ENCODE measurements at places on chromosomes 7 and 10.

- DNase-seq, result no peak
These were observed 191.4 kb downstream of the AGMO start for GRCh38 chr7:15370441-15370840.

GRCh38 chr7:2824026-2824677 lies 20.0 kb downstream of the GNA12 start:
- DNase-seq, result no peak

GRCh38 chr10:34650156-34650555 lies 164.9 kb downstream of the PARD3 start:
- DNase-seq, result no peak

GRCh38 chr7:133053321-133053891 lies 28.5 kb downstream of the CHCHD3 start:
- DNase-seq, result no peak

DNA sequence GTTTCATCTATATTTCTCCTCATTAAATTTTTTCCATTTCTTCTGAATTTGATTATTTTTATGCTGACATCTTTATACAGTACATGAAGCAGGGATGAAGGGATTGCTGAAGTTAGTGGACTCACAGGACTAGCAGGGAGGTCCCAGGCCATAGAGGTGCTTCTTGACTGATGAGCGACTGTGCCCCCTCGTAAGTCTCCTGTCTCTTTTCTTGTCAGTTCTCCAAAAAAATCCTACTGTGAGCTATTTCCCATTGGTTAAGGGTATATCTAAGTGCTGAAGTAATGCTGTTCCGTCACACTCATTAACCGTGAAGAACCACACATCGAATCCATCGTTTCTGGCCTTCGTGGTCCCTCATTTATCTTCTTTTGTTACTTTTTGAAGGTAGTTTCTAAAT lies 27.7 kb downstream of the HECW1 start:
- no peak for DNase-seq

- DNase-seq, result no peak
These were observed 160.9 kb upstream of the NPY start for GRCh38 chr7:24123076-24123475.

DNA sequence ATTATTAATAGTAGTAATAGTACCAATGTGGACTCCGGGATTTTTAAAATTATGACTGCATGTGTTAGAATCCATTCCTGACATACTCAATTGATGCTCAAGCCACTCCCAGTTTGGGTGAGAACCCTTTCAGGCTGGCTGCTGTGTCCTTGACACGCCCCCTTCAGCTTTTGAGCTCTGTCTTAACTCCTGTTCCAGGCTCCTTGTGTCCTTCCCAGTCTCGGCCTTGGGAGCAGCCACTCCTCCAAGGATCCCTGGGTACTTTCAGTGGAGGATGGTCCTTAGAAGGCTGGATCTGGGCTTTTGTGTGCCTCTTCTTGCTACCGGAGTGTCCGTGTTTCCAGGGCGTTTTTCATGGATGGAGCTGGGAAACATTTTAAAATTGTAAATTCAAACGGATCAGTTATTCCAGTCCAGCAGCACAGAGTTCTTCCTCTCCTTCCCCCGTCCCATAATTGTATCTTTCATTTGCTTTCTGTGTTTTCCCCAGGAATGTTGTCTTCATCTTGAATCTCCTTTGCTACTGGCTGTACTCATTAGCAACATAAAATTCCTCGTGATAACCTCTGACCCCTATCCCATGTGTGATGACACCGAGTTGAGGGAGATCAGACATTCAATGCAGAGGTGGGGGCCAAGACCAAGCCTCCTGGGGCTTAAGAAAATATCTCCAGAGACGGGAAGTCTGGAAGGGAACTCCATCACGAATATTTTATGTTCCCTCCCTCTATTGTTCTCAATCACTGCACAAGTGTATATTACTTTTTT lies 40.0 kb upstream of the PFKFB3 start:
- DNase-seq, result no peak

- no peak for DNase-seq
These were observed 31.8 kb upstream of the BMPER start for GRCh38 chr7:33873518-33873917.

DNA sequence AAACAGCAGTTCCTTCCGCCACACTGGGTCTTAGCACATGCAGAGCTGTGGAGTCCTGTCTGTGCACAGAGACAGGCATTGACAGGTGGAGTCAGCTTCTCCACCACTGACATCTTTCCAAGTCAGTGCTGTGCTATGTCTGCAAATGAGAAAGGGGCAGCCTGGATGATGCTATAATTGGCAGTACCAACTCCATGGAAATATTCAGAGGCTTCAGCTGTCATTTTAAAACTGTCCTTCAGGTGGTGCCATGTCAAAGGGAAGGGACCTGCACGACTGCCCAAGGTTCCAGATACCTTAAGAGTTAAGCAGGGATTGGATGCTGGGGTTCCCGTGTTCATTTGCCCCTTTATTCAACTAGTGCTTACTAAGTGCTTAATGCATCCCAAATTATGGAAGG lies 258.0 kb upstream of the PRKCQ start:
- DNase-seq, result no peak

GRCh38 chr10:93143281-93143680 lies 69.6 kb downstream of the CYP26A1 start:
- no peak for DNase-seq

DNA sequence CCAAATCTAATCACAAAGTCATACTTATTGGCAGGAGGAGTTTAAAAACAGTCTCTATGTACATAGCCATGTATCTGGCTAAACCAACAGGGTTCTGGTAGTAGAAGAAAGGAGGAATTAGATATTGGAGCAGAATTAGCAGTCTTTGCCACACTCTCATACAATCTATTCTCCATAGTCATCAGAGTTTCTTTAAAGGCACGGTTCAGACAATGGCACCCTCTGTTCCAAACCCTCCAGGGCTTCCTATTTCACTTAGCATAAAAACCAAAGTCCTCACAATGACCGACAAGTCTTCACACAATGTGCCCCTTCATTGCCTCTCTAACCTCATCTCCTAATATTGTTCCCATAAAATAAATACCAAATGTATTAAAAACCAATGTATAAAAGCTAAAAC lies 12.7 kb downstream of the ZNF438 start:
- DNase-seq, result no peak

DNA sequence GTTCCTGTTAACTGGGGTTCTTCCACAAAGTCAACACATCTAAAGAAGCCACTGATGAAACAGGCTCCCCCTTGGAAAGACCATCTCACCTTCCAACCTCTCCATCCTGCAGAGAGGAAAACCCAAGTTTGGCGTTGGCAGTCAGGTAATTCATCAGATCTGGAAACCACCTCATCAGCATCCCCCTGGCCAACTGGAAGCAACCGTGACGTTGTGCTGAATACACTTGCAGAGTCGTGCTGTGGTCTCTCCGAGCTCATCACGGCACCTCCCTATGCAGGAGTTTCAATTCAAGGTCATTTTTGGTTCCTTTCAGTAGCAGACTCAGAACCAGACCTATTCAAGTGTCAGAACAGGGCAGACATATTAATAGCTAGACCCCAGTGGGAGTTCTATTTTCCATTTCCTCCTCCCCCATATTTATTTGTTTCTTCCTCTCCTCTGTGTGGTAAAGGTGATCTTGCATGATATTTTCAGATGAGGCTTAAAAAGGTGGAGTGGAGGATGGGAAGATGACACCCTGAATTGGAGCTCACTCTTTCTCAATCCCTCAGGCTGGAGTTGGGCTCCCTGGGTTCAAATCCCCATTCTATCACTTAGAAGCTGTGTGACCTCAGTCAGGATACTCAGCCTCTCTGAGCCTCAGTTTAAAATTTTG lies 149.1 kb upstream of the ADO start:
- no peak for DNase-seq

DNA sequence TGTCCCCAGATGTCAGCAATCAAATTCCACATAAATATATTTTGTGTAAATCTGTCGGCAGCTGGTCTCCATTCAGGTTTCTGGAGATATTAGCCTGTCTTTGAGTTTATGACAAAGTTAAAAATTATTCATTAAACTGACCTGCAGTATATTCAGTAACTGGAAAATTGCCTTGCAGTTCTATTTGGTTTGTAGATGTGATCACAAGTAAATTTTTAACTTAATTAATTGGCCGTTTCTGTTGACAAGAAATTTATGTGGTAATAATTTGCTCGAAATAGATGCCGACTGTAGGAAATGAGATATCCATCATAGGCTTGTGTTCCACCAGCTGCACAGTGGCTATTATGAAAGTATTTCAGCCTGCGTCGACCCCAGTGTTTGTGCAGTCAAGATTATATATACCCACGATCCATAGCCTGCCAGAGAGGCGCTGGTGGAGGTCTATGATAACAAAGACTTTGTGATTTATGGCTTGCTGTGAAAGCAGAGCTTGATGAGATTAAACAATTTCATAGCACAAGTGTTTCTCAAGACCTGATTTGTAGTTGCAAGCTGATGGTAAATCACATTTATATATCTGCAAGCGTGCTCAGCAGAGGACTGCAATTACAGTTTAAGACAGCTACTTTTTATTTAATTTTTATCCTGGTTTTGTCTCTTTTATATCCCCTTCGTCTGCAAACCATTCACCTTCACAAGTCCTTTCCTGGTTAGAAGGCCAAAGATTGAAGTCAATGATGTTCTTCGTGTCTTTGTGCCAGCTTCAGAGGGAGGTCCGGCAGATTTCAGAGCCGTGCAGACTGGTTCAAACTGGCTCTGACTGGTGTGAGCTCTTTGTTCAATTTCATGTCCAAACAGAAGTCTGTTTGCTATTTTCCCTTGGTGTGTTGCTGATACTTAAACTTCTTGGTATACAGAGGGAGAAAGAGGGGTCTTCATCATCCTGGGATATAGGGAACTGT lies 850.9 kb downstream of the LRMDA start:
- DNase-seq, result peak; percentile 57

DNA sequence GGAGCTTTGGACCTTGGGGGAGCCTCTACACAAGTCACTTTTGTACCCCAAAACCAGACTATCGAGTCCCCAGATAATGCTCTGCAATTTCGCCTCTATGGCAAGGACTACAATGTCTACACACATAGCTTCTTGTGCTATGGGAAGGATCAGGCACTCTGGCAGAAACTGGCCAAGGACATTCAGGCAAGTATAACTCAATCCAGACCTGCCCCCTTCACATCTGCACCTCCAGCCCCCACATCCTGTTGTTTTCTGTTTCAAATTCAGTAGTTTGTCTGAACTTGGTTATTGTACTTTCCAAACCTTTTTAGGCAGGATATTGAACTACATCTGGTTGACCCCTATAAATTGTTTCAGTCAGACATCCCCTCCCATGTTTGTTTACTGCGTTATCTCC lies 62.4 kb upstream of the CC2D2B start:
- no peak for DNase-seq

GRCh38 chr10:80187465-80188409 lies 17.6 kb downstream of the ANXA11 start:
- DNase-seq, result no peak

DNA sequence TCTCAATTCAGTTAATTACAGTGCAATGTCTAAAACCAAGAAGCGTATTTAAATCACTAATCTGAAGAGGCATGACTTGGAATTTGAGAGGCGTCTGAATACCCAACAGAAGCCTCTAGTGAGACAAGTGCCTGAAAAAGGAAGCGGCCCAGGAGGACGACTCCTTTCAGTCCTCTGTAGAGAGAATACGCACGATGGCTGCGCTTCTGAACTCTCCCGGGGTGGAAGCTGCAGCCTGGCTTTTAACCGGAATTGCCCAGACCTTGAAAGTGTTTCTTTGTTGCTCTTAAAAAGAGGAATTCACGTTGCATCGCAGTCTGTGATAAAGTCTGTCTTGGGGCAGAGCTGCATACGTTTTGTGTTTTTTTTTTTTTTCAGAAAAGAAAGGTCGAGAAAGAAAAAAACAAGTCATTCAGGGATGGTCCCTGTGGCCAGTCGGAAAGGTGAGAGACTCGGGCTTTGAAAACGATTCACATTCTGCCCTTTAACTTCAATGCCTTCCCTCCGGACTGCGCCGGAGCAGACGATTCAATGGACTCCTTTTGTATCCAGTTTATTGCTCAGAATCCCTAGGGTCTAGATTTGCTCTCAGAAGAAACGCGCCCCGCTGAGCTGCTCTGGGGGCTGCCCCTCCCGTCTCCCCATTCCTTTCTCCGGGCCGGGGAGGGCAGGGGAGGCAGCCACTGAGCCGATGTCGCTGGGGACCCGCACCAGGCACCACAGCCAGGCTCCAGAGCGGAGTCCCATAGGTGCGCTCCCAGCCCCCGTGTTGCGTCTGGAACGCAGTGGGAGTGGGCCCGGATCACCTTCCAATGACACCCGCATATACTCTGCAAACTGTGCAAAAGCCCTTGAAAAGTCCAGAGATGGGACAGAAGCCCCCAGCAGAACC lies 994 bp upstream of the PTF1A start:
- DNase-seq, result no peak

- no peak for DNase-seq
These were observed 254.8 kb upstream of the ZMIZ1 start for GRCh38 chr10:78813998-78814399.

DNA sequence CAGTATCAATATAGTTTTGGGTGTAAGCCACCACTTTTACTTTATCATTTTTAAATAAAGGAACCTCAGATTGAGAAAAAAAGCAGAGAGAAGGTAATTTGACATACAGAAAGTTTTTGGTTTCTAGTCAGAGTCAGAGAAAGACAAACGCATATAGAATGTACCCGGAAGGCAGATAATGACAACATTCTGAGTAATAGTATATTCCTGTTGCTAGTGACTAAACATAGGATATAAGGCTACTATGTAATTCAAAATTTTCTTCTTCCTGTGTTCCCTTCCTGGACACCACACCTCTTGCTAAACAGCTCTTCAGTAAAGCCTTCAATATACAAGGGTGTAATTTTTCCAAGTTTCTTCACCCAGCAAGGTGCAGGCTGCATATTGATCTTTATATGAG lies 597.6 kb downstream of the PCDH15 start:
- DNase-seq, result no peak

- no peak for DNase-seq
These were observed 2.5 kb upstream of the GPR146 start for GRCh38 chr7:1041551-1042491.

- peak; percentile 73 for DNase-seq
These were observed 246.8 kb downstream of the SKIDA1 start for GRCh38 chr10:21278491-21279216.

GRCh38 chr7:36591636-36592035 lies 132.7 kb downstream of the AOAH start:
- DNase-seq, result no peak

DNA sequence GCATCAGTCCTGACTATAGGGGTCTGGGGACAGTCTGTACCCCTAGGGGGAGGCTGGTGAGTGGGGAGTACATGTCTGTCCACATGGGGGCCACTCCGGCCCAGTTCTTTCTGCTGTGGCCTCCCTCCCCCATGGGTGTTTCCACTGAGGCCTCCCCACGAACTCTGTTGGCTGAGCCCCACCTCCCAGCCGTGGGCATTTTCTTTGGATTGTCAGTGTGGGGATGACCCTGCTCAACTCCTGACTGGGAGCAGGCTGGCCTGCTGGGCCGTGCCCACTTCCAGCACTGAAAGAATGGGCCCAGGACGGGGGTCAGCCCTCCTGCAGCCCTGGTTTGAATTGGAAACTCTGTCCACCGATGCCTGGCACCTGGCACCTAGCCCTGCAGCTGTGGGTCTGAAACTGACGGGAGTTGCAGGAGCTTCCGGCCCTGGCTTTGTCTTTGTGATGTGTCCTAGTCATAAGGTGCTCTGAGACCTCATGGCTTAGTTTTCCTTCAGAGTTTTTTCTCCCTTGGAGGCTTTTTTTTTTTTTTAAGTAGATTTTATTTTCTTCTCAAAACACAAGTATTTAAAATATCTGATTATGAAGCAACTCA lies 46.5 kb downstream of the LHPP start:
- no peak for DNase-seq

Data from NCI-H1436 (cell line).